ENCODE measurements at places on chromosomes 1 and 21.

DNA sequence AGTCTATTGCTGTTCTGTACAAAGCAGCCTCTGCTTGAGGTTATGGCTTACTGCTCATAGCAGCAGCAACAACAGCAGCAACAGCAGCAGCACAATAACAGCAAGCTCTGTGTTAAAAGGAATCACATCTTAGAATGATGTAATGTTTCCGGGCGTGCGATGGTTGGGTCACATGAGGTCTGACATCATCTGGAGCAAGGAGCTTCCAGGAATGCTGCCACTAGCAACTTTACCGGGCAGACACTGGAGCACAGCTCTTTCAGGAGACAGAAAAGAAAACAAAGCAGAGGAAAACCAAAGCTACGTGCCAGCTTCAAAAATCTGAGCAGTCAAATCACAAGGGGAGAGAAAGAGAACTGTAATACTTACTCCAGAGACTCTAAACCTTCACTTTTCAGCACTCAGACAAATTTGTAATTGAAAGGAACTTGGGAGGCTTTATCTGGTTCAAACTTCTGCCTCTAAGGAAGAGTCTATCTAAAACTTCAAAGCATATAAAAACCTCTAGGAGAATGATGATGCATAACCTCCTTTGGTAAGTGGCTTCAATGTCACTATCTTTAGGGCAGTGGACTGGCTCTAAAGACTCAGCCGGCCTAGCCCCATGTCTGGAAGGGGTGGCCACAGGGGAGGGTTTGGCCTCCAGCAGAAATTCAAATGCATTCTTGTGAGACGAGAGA is 28.3 kb upstream of the RAB3GAP2 start:
- peak; percentile 13 for DNase-seq

DNA sequence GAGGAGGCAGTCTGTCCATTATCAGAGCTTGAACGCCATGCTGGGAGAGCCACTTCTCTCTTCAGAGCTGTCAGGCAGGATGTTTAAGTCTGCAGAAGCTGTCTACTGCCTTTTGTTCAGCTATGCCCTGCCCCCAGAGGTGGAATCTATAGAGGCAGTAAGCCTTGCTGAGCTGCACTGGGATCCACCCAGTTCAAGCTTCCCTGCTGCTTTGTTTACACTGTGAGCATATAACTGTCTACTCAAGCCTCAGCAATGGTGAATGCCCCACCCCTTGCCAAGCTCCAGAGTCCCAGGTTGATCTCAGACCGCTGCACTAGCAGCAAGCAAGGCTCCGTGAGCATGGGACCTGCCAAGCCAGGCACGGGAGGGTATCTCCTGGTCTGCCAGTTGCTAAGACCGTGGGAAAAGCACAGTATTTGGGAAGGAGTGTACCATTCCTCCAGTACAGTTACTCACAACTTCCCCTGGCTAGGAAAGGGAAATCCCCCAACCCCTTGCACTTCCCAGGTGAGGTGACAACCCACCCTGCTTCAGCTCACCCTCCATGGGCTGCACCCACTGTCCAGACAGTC is 32.5 kb downstream of the RGS13 start:
- DNase-seq: no peak

DNA sequence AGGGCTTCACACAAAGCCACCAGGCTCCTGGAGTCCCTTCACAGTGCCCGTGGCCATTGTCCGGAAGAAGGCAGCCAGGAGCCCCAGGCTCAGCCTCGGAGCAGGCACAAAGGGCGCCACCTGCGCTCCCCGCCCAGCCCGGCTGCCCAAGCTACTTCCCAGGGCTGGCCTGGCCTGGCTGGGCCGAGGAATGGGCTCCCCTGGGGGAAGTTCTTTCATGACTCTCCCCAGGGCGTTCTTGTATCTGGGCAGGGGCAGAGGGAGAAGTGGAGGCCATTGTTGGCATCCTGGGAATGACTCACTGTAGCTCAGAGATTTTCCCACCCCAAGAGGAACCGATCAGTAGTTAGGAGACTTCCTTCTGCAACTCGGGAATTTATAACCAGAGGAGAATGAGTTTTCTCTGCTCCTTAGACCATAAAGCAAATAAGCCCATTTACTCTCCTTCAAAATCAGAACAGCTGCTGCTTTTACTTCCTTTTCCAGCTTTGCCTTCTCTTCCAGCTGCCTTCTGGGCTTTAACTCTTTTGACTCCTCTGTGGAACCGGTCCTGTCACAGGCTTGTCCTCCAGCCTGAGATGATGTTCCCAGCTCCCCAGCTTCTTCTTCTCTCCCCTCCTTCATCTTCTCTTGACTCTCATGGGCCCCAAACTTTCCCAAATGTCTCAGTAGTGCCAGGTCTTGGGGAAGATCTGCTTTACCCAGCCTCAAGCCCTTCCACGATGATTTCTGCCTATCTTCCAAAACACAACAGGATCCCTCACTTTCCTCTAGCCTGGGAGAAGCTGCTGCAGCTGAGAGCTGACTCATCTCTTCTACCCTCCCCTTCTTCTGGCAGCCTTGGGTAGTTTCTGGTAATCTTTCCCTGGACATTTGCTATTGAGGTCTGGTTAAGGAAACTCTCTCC is 118.7 kb upstream of the CD34 start:
- DNase-seq: no peak

- peak; percentile 98 for DNase-seq
Observed at GRCh38 chr1:211610779-211611556, 32.0 kb upstream of the SLC30A1 start.

- DNase-seq: no peak
Observed at GRCh38 chr21:46428286-46428685, 30.4 kb upstream of the DIP2A start.

DNA sequence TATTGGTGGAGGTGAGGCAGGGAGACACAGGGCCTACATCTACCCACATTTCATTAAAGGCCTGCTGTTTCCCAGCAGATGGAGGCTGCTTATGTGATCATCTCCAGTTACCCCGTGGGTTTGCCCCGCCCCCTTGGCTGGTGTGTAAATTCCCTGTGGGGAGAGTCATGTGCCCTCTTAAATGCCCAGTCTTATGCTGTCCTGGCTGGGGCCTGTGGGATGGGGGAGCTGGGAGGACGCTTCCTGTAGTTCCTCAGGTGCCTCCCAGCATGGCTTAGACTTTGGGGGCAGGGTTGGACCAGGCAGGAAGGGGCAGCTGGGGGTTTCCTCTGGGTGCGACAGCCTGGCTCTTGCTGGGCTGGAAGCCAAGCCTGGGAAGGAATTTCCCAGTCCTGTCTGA is 15.5 kb upstream of the CITED4 start:
- DNase-seq: peak; percentile 74

DNA sequence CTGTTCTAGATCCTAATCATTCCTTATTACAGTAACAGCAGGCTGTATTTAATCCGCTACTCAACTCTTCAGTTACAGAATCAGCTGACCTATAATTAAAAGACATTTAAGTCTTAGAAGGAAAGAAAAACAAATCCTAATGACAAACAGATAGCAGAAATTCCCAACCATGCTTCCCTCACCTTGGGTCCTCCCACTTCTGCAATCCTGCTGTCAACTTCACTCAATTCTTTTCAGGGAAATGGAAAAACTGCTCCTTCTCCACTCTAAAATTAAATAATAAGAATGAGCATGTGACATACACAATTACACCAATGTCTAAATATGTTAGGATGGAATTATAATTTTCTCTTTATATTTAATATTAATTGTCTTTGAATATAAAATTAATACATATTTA is 182.6 kb upstream of the LYPLAL1 start:
- DNase-seq: no peak

DNA sequence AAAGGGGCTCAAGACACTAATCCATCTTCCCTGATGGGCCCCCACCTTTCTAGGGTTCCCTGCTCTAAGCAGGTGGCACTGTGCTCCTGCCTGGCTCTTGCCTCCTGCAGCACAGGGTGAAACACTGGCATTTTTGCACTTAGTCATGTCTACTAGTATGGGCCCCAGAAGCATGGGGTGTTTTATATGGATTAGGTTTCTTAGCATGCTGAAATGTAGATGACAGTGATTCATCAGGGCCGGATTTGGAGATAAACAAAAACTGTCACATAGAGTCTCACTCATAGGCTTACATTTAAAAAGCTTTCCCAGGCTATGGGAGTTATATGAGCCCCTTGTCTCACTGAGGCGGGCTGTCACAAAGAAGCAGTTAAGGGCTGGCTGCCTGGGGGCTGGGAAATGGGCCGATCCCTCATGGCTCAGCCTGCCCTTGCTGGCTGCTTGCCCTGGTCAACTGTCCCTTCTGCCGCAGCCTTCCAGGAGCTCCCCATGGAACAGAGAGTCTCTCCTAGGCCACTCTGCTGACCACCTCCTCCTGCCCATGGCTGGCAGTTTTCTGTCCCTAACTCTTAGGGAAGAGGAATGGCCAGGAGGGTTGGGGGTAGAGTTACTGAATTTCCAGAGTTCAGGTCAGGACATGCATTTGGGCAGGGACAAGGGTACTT is 6.5 kb downstream of the GALNT2 start:
- DNase-seq: no peak

DNA sequence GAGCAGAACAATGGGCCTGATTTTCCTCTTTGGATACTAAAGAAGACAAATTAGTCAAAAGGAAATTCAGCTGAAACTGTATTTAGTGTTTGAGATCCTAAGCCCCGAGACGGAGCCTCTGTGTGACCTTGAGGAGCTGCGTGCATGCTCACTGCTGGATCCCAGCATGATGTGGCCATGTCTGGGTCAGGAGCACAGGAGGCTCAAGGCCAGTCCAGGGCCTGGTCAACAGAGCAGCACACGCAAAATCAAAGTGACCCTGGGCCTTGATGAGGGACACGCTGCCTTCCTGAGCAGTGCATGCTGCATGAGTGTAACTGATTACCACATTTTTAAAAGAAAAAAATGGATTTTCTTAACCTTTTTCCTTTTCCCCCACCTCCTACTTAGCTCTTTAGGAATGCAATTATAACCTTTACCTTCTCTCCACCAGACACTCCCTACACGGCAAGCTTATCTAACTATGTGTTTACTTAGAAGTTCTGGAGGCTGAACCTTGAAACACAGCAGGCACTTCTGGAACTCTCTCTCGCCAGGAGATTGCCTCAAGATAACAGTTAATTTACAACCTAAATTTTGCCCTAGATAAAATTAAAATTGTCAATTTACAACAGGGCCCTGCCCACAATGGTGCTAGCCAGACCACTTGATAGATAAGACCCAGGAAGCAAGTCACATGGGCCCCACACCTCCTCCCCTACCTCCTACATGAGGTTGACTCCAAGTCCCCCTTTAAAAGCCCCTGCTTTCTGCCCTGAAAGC is 144.6 kb downstream of the LRIG2 start:
- no peak for DNase-seq

GRCh38 chr1:116982319-116983004 is 19.1 kb upstream of the CD101 start:
- no peak for DNase-seq

DNA sequence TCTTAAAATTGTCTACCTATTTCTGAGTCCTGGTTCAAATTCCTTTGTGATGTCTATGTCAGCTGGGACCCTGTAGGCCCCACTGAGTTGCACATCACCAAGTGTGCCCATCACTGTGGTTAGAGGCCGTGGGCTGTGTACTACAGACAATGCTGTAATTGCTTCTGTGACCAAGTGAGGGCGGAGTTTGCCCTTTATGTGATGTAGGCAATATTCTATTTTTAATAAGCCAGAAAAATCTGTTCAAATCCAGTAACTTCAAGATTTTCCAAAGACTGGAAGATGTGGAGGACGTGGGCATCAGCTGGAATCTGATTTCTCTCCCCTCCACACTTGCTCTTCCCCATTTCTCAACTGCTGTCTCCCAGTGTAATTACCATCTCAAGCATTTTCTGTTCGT is 215.4 kb downstream of the PBX1 start:
- no peak for DNase-seq

GRCh38 chr1:178607718-178608408 is 95.0 kb downstream of the TEX35 start:
- DNase-seq: no peak

GRCh38 chr1:229318056-229318455 is 24.8 kb downstream of the CCSAP start:
- DNase-seq: no peak

DNA sequence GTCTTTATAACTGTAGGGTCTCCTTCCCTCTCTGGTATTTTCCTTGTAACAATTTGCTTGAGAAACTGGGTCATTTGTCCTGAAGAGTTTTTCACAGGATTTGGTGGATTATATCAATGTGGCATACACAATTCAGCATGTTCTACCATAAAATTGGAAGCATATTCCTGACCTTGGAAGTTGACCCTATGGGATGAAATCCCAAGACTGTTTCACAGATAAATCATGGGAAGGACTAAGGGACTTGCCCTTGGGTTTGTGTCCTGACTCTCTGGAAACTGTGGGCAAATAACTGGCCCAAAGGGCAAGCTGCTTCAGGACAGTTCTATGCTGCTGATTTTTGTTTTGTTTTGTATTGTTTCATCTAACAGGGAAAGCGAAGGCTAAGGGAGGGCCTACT is 255.6 kb downstream of the TM2D1 start:
- DNase-seq: no peak

DNA sequence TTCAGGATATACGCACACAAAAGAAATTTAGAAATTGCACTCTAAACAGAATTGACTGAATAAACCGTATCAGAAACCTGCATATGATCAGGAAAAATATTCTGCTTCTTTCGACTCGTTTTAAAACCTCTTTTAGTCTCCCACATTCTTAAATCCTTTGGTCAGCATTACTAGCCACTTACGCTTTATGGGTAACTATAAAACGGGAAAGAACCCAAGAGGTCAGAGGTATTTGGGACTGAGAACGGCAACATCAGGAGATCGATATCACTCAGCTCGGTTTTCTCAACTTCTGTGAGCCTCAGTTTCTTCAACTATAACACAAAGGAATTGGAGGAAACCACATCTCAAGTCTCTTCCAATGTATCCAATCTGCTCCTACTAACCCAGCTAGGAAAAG is 36.4 kb upstream of the ANGPTL7 start:
- DNase-seq: no peak

- DNase-seq: no peak
Observed at GRCh38 chr1:21680918-21681317, 11.8 kb upstream of the RAP1GAP start.

DNA sequence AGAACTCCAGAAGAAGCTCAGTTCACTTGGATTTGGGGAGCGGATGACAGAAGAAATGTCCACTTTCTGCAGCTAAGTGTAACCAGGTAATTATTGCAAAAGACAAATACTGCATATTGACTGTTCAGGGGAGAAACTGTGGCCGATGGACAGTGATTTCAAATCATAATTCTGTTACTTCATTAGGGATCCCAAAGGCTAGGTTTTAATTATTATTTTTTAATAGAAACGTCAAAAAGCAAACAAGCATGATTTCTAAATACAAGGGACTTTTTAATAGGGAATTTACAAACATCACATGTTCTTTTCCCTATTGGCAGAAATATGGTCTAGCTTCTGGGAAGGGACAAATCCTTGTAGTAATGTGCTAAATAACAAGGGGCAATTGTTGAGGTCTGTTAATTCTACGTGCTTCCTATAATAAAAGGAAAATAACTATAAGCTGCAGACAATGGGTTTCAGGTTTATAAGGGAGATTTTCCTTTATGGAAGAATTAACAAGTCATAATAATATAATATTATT is 15.5 kb downstream of the DIPK1A start:
- no peak for DNase-seq

GRCh38 chr1:162736184-162736583 is 54.3 kb upstream of the HSD17B7 start:
- no peak for DNase-seq

GRCh38 chr1:39346872-39347271 is 142.4 kb downstream of the MACF1 start:
- no peak for DNase-seq
